ENCODE measurements at places on chromosomes 3 and 15.

- peak; percentile 97 for DNase-seq
Observed at GRCh38 chr3:130626049-130626448, 109.1 kb downstream of the COL6A6 start.

DNA sequence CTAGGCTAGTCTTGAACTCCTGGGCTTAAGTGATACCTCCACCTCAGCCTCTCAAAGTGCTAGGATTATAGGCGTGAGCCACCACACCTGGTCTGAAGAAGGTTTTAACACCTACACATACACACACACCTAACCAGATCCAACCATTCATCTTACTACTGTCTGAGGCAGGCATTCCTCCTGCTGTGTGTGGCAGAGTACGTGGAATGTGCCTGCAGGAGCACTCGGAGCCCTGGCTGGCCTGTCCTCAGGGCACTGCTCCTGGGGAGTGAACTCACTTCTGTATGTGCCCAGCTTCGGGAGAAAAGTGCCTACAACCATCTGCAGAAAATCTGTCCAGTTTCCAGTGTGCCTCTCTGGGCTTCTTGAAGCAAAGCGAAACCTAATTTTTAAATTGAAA, 58.2 kb upstream of the LIMD1 start:
- DNase-seq = no peak

DNA sequence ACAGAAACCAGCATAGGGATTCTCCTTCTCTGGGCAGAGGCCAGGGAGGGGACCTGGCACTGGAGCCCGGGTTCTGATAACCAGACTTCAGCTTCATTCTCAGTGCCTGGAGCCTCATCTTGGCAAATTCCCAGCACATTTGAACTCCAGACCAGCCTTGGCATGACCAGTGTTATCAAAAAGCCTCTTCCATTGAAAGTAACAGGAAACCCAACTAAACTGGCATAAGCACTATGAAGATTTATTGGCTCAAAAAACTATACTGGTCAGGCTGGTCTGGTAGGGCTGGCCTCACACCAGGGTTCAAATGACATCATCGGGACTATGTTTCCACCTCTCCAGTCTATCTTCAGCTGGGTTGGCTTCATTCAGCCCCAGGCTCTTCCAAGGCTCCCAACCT, 48.1 kb upstream of the THUMPD3 start:
- DNase-seq = no peak

DNA sequence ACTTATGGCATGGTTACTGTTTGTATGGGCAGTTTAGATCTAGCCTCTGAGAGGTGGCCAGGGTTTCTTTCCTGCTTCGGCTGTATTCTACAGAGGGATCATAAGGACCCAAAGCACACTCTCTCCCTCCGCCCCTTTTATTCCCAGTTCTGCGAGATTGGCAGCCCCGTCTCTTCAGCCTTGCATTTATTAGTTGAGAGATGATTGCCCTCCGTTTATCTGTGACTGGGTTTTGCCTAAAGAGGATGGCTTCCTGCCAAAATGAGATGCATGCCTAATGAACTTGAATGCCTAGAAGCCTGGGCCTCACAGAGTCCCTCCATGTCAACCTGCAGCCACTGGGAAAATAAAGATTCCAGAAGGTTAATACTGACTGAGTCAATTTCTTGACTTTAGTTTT, 97.1 kb upstream of the CHL1 start:
- DNase-seq = no peak

DNA sequence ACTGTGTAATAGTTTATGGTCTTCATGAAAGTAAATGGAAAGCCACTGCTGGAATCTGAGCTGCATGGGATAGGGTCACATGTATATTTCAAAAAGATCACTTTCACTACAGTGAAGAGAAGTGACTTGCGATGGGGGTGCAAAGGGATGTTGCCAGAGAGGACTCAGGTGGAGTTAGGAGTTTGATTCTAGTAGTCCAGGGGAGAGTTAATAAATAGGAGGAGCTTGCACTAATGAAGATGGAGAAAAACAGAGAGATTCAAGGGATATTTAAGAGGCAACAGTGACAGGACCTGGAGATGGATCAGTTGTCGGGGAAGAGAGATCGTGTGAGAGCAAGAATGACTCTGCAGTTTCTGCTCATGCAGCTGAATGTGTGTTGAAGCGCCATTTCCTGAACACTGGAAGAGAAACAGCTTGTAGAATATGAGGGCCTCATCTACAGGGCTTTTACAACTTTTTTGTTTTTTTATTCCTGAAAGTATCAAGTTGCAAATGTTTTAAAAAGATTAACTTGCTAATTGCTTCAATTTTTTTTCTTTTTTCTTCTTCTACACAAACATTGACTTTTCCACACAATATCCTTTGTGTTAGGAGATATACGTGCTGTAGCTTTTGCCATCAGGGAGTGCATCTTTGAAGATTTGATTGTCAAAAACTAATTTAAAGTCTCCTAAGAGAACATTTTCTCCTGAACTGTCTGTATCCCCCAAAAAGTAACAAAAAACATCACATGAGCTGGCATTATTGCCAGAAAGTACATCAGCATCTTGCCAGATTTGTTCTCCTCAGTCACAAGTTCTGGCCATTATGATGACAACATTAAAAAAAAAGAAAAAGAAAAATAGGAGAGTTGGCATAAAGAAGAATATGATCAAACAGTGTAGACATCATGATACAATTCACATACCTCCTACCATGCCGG, 37.5 kb downstream of the SETMAR start:
- DNase-seq = peak; percentile 25

- DNase-seq = no peak
Observed at GRCh38 chr15:32688151-32688639, 29.6 kb upstream of the GREM1 start.

DNA sequence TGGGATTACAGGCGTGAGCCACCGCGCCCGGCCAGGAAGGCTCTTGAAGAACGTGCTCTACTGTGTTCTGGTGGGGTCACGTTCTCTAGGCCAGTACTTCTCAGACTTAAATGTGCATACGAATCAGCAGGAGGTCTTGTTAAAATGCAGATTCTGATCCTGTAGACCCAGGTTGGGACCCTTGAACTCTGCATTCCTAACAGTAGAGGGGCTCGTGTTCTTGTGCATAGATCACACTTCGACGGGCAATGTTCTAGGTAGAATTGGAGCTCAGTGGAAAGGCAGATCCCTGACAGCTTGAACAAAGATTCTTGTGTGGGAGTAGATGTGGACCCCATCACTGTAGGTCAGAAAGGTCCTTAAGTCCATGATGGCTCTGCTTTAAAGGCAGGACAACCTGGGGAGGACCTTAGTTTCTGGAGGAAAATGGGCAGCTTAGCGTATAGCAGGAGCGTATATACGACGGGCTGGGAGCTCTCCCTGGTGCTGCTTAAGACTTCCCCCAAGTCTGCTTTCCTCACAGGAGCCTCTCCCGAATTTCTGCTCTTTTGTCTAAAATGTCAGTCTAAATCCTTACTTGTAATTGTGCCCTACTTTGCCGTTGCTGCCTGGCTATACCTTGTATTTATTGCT, 16.9 kb upstream of the FAM81A start:
- peak; percentile 59 for DNase-seq

DNA sequence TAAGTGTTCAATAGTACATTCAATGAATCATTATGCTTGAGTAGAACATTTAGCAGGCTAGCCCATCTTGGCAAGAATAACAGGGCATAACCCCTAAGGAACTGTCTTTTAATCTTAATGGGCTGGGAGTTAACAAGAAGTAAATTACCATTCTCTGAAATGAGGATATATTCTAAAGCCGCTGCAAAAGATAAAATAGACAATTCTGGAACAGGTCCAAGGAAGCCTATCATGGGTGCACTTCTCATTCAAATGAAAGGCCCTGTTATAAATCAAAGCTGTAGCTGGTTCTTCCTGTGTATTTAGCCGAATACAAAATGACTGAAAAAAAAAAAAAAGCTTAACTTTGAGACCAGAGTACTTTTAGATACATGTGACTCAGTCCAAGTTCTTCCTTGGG, 15.6 kb downstream of the MTHFS start:
- no peak for DNase-seq

DNA sequence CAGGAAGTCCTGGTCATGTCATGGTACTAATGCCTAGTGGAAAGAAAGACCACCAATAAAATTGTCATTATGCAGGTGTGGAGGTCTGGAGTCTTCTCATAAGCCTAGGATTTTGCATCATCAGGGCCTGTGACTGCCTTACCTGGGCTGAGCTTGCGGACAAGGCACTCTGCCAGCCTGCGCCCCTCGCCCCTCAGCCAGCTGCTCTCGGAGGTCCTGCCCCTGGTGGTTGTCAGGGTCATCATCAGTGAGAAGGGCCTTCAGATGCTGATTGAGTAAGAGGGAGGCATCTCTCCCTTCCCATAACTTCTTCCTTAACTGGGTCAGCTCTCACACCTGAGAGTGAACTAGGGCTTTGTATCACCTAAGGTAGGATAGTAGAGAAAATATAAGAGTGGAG, 132.8 kb downstream of the DCLK3 start:
- DNase-seq = no peak

DNA sequence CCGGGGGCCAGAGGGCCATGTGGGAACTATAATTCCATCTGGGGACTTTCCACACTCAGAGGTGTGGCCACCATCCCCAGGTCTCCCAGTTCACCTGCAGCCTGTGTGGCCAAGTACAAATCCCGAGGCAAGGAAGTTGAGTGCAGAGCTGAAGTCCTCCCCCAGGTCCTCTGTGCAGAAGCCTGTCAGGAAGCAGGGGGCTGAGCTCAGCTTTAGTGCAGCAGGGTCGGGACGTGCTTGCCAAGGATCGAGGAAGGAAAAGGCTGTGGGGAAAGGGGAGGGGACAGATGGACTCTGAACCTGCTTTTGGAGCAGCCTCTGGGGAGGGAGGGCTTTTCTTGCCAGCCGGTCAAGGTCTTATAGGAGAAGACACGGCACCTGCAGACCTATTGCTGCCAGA, 67.7 kb downstream of the CHRNA7 start:
- DNase-seq = no peak

- peak; percentile 98 for DNase-seq
Observed at GRCh38 chr3:171306631-171307030, 153.6 kb downstream of the TNIK start.

GRCh38 chr3:169362301-169362700, 301.2 kb downstream of the MECOM start:
- DNase-seq = peak; percentile 72

- DNase-seq = no peak
Observed at GRCh38 chr15:40051616-40052415, 12.8 kb upstream of the SRP14 start.

- DNase-seq = no peak
Observed at GRCh38 chr15:100565591-100565990, 36.4 kb downstream of the LINS1 start.

DNA sequence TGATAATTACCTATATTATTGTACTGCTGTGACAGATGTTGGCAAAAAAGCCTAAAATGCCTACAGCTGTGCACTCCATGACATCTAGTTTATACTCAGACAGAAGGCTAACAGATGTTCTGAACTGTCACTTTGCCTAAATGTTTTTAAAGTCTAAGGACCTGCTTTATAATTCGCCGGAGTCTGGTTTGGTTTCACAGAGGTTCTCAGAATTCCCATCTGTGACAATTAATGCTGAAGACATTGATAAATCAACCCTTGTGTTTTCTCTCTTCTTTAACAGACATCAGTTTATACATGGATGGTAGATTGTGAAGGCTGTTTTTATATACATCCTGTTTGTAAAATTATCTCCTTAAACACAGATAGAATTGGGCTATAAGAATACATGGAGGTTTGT, 19.8 kb upstream of the SOX2 start:
- DNase-seq = no peak

DNA sequence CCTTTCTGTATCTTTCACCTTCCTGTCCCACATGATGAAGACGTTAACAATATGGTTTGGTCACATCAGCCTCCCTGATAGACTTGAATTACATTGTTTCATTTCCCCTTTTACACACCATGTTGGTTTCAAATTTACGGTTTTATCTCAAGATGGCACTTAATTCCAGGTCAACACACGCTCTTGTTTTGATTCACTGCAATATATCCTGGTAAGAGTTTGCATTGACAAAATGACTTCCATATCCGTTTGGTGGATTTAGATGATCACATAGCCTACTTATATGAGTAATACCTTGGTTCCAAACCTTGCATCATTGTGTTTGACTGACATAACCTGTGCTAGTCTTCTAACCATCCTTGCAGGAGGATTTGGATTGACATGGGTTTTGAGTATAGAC, 499.4 kb downstream of the ROBO1 start:
- no peak for DNase-seq

- DNase-seq = no peak
Observed at GRCh38 chr3:163185721-163186350, 1689.2 kb downstream of the OTOL1 start.

- DNase-seq = no peak
Observed at GRCh38 chr3:98623572-98624280, 30.3 kb upstream of the CPOX start.

GRCh38 chr3:150454622-150455021, 46.5 kb downstream of the TSC22D2 start:
- DNase-seq = no peak

GRCh38 chr3:23885210-23885609, 31.6 kb downstream of the NKIRAS1 start:
- DNase-seq = no peak

- peak; percentile 31 for DNase-seq
Observed at GRCh38 chr3:104879919-104880318, 486.8 kb upstream of the ALCAM start.

GRCh38 chr3:136929977-136930670, 27.7 kb upstream of the IL20RB start:
- peak; percentile 68 for DNase-seq

- DNase-seq = no peak
Observed at GRCh38 chr3:13420045-13420830, at the start of gene NUP210. TSS of gene NUP210 (minus strand) at chr3:13420322. CDS start at chr3:13420226, 96 bp downstream.

GRCh38 chr3:71718072-71718471, 7.1 kb downstream of the EIF4E3 start:
- no peak for DNase-seq

DNA sequence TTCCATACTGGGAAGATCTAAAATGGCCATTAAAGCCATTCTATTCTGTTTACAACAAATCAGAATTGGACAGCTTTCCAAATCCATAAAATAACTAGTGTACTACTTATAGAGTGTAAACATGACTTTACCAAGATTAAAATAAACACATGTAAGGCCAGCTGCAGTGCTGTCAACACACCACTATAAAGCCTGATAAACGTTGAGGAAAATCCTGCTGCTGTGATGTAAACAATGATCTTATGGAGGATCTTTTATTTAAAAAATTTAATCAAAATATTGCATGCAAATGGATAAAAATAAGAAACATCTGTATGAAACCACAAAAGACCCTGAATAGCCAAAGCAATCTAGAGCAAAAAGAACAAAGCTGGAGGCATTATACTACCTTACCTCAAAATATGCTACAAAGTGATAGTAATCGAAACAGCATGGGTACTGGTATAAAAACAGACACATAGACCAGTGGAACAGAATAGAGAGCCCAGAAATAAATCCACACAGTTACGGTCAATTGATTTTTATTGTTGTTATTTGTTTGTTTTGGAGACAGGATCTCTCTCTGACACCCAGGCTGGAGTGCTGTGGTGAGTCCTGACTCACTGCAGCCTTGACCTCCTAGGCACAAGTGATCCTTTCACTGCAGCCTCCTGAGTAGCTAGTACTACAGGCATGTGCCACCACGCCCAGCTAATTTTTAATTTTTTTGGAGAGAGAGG, 428.8 kb upstream of the C2CD4B start:
- DNase-seq = no peak
